ENCODE measurements at places on chromosomes 6 and 20. TPM values are rescaled to one million over a fixed set of nuclear protein-coding genes. Genes with fewer than 3 reads are reported as not detected.

The SIRPD gene
- polyA plus RNA-seq = not detected

- no peak for DNase-seq
These were observed 265.3 kb upstream of the TCF21 start for GRCh38 chr6:133623621-133624020.

DNA sequence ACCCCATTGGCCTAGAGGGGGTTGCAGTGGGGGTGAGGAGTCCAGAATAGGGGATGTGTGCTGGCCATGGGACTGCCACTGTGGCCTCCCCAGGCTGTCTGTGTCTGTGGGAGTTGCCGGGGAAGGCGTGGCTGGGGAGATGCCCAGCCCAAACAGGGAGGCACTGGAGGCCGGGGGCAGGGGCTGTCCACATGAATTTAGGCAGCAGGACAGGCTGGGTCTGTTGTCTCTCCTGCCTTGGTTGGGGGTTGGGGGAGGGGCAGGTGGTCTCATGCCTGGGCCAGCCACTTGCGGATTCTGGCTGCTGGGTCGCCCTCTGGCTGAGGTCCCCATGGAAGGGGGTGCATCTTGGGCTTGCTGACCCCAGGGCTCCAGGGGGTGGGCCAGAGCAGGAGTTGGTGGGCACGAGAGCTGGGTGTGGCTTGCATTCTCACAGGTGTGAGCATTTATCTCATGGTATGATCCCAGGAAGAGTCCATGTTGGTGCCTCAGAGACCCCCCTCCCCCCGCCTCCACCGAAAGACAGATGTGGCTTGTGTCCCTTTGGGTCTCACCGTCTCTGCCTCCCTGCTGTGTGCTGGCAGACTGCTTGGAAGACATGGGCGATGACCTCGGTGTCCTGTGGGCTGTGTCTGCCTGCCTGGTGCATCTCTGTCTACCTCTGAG lies 4.0 kb downstream of the SOX18 start:
- DNase-seq = no peak

The CST1 gene
- not detected for polyA plus RNA-seq

- DNase-seq = no peak
These were observed 400.0 kb downstream of the CD83 start for GRCh38 chr6:14517516-14518105.

The SEL1L2 gene
- not detected for polyA plus RNA-seq

The HAO1 gene
- polyA plus RNA-seq = not detected

The NAA20 gene
- polyA plus RNA-seq = 97.3 TPM

The SLC22A2 gene
- not detected for polyA plus RNA-seq

- peak; percentile 37 for DNase-seq
These were observed 578.2 kb upstream of the NRSN1 start for GRCh38 chr6:23547851-23548250.

DNA sequence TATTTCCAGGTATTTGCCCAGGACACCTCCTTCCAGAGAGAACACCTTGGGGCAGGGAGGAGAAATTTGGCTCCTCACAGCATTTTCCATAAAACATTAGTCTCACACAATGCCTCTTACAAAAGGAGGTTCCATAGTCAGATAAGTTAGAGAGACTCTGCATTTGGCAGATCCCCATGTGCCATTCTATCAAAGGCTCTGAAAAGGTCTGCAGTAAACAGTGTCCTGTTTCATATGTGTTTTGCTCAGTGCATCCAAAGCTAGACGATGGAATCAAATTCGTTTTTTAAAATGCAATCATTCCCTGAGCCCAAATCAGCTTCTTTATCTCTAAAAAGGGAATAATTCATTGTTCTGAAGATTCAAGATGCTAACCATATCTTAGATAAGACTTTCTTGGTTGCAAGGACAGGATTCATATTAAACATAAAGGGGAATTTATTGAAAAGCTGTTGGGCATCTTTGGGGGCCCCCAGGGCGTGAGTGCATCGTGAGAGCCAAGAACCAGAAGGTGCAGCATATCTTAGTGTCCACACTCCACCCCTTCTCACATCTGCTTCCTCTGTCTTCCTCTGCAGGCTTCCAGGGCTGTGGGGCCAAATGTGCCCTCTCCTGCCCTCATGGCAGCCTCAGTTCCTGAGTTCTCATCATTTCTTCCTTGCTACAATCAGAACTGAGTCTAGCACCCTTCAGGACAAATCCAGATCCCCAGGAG lies 41.4 kb upstream of the MLN start:
- no peak for DNase-seq

The FOXC1 gene
- polyA plus RNA-seq = 1.7 TPM

The LY6G6C gene
- polyA plus RNA-seq = not detected

DNA sequence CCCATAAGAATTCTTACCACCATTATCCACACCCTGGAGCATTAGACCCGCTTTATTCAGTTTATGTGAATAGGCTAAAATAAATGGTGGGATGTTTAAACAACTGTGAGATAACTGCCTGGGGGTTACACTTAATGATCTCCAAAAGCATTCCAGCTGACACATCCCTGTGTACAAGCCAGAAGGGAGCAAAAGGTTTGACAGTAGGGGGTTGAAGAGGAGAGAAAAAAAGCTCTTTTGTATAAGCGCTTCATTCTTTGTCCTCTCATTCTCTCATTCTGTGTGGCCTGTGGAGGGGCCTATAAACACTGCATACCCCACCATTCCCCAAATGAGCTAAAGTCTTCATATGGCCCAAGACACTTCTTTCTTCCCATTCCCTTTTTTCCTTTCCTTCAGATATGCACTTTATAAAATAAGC lies 30.8 kb upstream of the COL21A1 start:
- no peak for DNase-seq

The FAM83C gene
- polyA plus RNA-seq = not detected

The EZR gene
- 121 TPM for polyA plus RNA-seq

DNA sequence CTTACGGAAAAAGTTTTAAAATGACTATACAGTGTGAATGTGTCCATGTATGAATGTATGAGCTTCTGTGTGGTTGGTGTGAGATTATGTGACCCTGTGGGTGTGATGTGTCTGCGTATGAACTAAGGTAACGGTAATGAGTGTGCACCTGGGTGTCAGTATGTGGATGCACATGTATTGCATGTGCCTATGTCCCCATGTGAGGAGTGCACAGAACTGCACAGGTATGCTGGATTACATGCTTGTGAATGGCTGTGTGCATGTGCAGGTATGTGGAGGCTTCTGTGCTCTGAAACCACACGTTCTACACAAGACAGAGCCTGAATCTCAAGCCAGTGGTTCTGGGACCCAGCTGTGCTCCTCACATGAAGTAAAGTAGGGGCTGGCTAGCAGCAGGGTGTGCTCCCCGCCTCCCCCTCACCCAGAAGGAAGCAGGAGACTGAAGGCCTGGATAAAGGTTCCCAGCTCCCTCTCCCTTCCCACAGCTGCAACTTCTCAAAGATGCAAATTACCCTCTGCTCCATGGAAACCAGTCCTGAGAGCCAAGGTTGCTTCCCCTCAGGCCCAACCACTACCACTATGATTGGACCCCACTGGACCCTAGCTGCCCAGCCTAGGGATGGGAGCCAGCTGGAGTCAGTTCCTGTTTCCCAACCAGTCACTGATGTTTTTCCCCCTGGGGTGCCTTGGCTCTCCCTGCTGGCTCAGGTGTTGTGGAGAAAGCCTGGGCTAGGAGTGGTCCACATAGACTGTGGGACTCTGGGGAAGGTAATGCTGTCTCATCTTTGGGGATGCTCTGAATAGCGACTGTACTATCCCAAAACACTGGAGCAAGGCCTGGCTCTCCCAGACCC lies 24.8 kb upstream of the SPDEF start:
- DNase-seq = peak; percentile 81

The HLA-C gene
- 133 TPM for polyA plus RNA-seq

The CNR1 gene
- 0.98 TPM for polyA plus RNA-seq

The KHDC1L gene
- not detected for polyA plus RNA-seq

The SIRPB2 gene
- polyA plus RNA-seq = 0.92 TPM

DNA sequence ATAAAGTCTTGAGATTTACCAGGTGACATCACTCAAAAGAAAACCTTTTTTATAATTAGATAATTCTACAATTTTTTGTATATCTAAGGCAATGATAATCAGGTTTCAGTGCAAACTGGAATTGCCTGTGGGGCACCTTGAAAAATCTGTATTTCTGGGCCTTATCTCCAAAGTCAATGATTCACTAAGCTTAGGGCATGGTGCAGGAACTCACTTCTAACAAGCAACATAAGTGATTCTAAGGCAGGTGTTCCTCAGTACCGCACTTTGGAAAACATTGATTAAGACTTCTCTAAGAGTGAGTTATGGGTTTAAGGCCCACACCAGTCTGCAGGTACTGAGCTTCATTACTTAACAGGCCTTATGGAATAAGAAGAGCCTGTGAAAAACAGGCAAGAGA lies 115.3 kb downstream of the COL12A1 start:
- peak; percentile 73 for DNase-seq

DNA sequence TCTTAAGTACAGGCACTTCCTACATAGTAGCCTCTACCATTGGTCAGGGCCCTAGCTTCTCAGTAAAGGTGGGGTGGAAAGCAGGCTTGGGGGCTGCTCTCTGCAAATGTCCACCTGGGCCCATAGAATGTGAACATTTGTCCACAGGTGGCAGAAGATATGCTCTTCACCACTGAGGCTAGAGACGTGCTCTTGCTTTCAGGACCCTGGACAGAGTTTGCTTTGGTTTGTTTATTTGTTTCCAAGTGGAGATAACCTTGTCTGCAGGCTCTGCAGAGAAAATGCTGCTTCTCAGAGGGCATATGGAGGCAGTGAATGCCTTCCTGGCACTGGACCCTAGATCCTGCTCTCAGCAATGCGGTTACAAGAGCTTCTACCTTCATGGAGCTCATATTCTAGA lies 129.0 kb downstream of the F13A1 start:
- no peak for DNase-seq

The VWA7 gene
- polyA plus RNA-seq = 1.3 TPM

DNA sequence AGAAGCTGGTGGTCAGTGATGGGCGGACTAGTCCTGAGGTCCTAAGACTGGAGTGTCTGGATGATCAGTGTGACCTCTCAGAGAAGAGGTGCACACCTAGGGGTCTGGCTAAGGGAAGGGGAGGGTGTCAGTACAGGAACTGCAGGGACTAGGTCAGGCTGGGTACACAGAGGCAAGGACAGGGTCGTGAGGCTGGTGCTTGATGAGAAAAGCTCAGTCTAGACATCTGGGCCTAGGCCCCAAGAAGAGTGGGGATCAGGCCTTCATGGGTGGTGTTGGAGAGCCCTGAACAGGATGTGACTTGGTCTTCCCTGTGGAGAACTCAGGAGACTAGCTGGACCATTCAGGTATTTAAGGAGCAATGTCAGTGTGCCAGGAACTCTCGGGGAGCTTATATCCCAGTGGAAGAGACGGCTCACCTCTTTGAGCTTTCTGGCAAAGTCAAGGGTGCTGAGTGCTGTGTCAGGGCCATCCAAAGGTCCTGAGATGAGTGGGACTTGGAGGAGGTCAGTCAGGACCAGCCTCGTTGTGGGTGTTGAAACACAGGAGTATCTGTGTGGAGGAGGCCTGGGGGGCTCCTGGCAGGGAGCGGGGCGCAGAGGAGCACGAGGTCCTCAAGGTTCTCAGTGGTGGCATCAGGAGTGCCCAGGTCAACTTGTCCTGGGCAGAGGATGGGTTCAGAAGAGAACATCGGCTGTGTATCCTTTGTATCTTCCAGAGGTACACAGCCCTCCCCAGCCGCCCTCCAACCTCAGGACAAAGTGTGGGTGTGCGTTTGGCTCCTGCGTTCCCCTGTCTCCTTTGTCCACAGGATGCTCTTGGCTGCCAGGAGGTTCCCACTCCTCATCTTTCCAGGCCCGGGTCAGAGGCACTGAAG lies 13.3 kb upstream of the MYT1 start:
- no peak for DNase-seq

The BEND6 gene
- 3.4 TPM for polyA plus RNA-seq

Measured in stomach (tissue), 19 donors.